MG63 (cell line): ENCODE measurements at places on chromosomes 7 and 10. TPM values are rescaled to one million over a fixed set of nuclear protein-coding genes. Genes with fewer than 3 reads are reported as not detected.

- DNase-seq, result peak; percentile 29
These were observed 9.5 kb downstream of the SEPHS1 start for GRCh38 chr10:13338390-13339110.

Gene GBX1
- not detected in 2 replicates for total RNA-seq

DNA sequence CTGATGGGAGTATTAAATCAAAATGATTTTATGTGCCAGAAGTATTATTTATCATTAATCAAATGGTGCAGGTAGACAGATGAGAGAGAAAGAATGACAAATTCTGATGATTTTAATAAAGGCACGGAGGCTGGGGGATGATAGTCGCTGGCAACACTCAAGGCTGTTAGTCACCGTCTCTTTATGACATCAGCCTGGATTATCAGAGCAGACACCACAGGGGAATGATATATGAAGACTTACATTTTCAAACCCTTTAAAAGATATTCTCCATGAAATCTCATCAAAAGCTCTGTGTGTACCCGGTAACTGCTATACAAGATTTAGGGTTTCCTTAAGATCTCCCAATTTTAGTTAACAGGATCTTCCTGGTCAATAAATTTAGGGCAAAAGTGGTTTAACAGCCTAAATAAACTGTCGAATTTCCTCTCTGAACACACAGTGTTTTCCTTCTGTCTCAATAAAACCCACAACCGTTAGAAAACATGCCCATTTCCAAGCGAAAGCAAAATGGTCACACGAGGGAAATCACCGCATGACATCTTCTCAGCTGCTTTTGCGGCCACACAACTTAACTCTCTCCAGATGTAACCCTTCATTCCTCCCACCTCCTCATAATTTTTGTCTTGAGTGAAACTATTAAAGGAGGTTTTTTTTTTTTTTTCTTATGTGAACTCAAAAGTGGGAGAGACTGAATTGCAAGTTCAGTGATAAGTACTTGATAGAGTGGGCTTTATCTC, 133.2 kb upstream of the FAM171A1 start:
- peak; percentile 9 for DNase-seq

GRCh38 chr7:45021604-45022296, 21.7 kb downstream of the CCM2 start:
- DNase-seq, result peak; percentile 9

Gene DENND2A
- 25.4 and 32.4 TPM in 2 replicates for total RNA-seq

Gene CTNNA3
- 1.1 TPM in 1 of 2 replicates, not detected in the other for total RNA-seq

Gene DPYSL4
- total RNA-seq, result 16.5 and 22.3 TPM in 2 replicates

DNA sequence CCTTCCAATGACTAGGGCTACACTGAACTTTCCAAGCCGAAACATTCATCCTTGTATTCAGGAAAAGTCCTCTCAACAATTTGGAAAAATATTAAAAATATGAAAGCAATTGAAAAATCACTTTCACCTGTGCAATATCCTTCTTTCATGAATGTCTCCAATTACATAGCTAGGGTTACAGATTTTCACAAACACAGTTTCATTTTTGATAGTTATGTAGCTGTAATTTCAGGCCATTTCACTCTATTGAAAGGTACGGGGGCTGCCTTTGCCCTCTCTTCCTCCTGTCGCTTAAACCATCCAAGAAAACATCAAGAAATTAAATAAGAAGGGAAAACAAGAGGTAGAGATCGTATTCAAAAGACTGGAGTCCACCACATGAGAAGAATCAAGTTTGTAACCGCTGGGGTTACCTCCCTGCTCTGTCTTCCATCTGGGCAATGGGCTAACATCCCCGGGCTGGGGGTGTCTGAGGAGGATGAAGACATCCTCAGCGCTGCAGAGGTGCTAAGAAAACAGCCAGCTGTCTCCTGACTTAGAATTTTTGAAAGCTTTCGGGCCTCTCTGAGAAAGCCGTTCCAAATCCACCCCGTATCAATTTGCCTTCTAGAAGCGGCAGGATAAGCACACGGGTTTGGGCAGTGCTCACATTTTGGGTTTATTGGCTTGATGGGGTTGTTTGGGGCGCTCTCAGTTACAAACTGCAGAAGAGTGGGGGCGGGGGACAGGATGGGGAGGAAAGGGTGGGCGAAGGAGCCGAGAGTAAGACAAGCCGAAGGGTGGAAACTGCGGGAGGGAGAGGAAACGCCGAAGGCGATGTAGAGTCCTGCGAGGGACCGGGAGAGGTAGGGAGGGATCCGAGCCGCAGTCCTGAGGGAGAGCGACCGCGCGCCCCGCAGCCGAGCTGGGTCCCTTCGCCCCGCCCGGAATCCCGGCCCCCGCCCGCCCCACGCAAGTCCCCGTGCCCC, 24.3 kb upstream of the VAX1 start:
- no peak for DNase-seq

GRCh38 chr7:153628825-153629224, 423.4 kb upstream of the DPP6 start:
- DNase-seq, result no peak

Gene TMEM139
- total RNA-seq, result not detected in 2 replicates

Gene SPAM1
- total RNA-seq, result not detected in 2 replicates

Gene PSD
- not detected in 2 replicates for total RNA-seq

GRCh38 chr7:55441774-55442522, 76.8 kb downstream of the LANCL2 start:
- DNase-seq, result no peak

Gene MSS51
- total RNA-seq, result 0.10 and 2.4 TPM in 2 replicates

DNA sequence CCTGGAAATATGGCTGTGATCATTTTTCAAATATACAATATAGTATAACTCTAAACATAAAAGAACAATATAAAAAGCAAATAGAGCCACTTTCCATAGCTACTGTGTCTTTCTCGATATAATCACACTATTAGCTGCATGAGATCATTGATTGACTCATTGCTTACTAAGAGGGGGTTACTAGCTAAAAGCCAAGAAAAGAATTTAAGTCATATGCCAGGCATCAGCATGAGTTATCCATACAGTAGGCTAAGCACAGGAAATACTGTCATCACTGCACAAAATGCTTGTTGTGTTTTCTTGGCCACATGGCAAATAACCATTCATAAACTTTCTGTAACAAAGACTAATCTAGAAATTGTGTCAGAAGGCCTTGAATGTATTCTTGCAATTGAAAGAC, 18.8 kb upstream of the ABCB5 start:
- peak; percentile 22 for DNase-seq

Gene RARRES2
- total RNA-seq, result not detected in 2 replicates

- no peak for DNase-seq
These were observed 35.1 kb downstream of the RNF32 start for GRCh38 chr7:156675721-156676120.

Gene DYDC2
- total RNA-seq, result not detected in 2 replicates

Gene POLR3A
- 12.9 and 21.8 TPM in 2 replicates for total RNA-seq

Gene TEX36
- total RNA-seq, result not detected in 2 replicates

GRCh38 chr10:36017137-36017536, 375.0 kb upstream of the FZD8 start:
- no peak for DNase-seq

Gene TDRD1
- total RNA-seq, result not detected in 2 replicates

DNA sequence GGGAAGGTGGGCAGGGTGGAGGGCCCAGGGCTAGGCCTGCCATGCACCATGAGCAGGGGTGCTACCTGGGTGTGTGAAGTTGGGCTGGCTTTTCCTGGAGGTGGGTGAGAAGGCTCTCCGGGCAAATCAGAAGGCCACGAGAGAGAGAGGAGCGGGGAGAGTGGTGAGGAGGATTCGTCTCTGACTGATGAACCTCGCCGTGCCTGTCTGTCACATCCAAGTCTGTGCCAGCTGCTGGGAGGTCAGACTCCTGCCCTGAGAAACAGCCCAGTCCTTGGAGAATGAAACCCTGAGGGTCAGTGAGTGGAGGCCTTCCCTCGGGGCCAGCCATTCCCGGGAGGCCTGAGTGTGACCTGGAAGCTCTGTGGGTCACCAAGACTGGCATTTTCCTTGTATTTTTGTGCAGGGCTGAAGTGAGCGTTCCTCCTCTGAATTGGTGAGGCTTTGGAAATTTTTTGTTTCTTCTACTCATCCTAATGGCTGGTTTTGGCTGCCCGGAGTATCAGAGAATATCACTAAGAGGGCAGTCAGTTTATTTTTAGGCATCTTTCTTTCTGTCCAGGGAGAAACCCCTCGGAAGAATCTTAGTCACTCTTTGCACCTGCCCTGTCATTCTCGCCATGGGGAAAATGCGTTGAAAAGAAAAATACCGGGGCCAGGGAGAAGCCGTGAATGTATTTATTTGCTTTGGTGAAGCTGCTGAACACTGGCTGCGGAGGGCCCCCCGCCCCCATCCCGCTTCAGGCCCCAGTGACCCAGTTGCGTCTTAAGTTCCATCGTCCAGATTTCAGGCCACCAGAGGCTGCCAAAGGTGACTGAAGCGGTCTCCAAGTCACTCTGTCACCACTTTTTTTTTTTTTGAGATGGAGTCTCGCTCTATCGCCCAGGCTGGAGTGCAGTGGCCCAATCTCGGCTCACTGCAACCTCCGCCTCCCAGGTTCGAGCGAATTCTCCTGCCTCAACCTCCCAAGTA, 6.5 kb upstream of the AP5Z1 start:
- DNase-seq, result no peak

DNA sequence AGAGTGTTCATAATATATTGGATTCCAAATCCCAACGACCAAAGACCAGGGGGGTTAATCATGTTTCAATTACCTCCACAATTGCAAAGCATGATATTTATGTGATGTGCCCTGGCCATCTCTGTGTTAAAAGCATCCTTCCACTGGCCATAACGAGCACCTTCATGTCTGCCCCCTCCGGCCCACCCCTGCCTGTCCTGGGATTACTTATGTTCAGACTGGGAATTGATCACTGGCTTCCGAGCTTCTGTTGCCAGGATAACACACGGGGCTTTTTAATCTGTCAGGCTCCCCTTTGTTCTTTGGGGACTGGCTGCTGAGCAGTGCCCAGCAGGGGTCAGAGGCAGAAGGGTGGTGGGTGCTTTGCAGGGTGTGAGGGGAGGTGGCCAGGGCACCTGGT, 13.7 kb upstream of the CHST15 start:
- DNase-seq, result no peak

Gene MGAM2
- not detected in 2 replicates for total RNA-seq

Gene NRG3
- not detected in 2 replicates for total RNA-seq

GRCh38 chr10:93178226-93178625, 104.5 kb downstream of the CYP26A1 start:
- DNase-seq, result no peak

Gene CFAP70
- 2.8 and 4.1 TPM in 2 replicates for total RNA-seq

Gene IQUB
- not detected in 2 replicates for total RNA-seq

Gene ERLIN1
- 38.4 and 47.2 TPM in 2 replicates for total RNA-seq

Gene RAPGEF5
- 0.30 and 1.2 TPM in 2 replicates for total RNA-seq

Gene CCDC126
- 6.3 and 10.7 TPM in 2 replicates for total RNA-seq

DNA sequence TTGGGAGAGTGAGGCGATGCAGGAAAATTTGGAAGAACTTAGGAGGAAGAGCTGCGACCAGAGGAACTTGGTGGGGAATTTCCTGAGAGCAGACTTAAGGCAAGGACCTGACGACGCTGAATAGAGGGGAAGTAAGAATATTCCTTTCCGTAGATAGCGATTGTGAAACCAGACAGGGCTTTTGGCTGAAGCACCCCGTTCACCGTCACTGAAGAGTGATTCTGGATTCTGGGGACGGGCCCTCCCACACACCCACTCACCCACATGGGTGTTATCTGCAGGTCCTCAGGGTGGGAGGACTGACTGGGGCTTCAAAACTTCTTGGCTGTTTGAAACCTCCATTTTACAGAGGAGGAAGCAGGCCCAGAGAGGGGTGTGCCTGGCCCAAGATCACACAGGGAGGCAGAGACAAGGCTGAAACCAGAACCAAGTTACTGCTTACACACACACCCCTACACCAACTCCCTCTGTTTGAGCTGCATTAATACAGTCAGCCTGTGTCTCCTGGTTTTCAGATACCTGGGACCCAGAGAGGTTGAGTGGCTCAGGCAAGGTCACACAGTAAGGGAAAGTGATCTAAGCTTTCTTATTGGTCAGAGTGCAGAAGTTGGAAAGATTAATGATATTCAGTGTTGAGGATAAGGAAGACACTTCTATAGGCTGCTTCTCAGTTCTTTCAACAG, 37.2 kb upstream of the CDH23 start:
- DNase-seq, result no peak

GRCh38 chr10:130422366-130423324, 286.5 kb downstream of the GLRX3 start:
- DNase-seq, result no peak

DNA sequence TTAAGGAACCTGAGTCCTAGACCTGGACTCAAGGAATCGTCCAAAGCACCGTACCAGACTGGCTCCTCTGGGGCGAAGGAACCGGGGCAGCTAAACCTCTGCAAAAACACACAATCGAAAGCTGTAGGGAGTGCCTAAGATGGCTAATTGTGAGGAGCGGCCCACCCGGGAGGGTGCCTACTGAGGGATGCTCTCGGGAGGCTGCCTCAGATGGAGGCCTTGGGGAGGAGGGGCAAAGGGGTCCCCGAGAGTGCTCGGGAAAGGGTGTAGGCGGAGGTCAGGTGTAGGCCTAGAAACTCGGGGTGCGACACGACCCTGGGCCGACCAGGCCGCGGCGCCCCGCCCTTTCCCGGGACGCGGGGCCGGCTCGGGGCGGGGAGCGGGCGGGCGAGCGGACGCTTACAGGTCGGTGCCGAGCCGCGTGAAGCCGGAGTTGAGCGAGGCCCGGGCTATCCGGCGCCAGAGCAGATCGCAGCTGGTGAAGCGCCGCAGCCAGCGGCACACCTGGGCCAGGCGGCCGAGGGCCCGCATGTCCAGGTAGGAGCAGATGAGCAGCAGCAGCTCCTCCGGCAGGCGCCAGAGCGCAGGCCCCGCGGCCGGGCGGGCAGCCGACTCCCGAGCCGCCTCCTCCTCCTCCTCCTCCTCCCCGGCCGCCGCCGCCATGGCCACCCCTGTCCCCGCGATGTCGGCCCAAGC, 844 bp downstream of the FBXW4 start:
- DNase-seq, result peak; percentile 66

Gene LRRC17
- 0.13 TPM in 1 of 2 replicates, not detected in the other for total RNA-seq

Gene GNAI1
- 8.8 and 13.8 TPM in 2 replicates for total RNA-seq

- DNase-seq, result no peak
These were observed 14.8 kb upstream of the WNT16 start for GRCh38 chr7:121313793-121314676.

GRCh38 chr7:111735661-111736551, 173.6 kb upstream of the IMMP2L start:
- peak; percentile 6 for DNase-seq

DNA sequence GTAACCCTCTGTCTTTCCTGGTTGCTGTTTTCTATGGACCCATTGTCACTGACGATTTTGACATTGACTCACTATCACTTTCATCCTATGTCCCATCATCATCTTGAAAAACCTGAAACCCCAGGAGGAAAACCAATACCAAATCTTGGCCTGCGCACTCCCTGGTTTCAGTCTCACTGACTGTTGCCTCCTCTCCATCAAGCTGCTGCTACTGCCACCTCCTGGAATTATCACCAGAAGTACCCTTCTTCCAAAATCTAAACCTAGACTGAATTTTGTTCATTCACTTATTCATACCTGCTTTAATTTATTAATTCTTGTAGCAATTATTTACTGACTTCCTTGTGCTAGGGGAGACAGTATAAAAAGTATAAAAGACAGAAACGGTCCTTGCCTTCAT, 44.5 kb upstream of the ACBD5 start:
- DNase-seq, result no peak

- DNase-seq, result no peak
These were observed 271.6 kb downstream of the CACNA2D1 start for GRCh38 chr7:82172017-82172416.
